ENCODE measurements at places on chromosomes 12 and 14. TPM values are rescaled to one million over a fixed set of nuclear protein-coding genes. Genes with fewer than 3 reads are reported as not detected.

The AMN gene
- total RNA-seq = 18.3 TPM

The KRT6C gene
- total RNA-seq = 0.31 TPM

The TMEM253 gene
- 1.8 TPM for total RNA-seq

DNA sequence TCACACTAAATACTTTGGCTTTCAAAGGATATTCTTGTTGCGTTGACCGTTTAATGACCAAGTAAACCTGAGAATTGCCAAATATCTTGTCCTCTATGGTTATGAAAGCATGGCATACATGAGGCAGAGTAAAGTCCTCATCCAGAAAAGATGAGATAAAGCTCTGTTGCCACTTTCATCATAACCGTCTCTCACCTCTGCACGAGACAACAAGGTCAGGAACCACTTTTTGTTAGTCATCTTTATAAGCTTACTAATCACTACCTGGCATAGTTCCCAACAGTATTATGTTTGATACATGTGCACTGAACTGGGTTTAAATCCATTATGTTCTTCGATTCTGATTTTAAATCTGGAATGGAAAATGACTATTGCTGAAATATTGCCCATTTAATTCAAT lies 31.3 kb downstream of the PTPRB start:
- DNase-seq = no peak
- no peak overlapping the region for H3K27ac ChIP-seq
- H3K36me3 ChIP-seq = no peaks in the 10 kb centered on the region
- H3K27me3 ChIP-seq = peaks cover 46% of the 10 kb centered on the region

DNA sequence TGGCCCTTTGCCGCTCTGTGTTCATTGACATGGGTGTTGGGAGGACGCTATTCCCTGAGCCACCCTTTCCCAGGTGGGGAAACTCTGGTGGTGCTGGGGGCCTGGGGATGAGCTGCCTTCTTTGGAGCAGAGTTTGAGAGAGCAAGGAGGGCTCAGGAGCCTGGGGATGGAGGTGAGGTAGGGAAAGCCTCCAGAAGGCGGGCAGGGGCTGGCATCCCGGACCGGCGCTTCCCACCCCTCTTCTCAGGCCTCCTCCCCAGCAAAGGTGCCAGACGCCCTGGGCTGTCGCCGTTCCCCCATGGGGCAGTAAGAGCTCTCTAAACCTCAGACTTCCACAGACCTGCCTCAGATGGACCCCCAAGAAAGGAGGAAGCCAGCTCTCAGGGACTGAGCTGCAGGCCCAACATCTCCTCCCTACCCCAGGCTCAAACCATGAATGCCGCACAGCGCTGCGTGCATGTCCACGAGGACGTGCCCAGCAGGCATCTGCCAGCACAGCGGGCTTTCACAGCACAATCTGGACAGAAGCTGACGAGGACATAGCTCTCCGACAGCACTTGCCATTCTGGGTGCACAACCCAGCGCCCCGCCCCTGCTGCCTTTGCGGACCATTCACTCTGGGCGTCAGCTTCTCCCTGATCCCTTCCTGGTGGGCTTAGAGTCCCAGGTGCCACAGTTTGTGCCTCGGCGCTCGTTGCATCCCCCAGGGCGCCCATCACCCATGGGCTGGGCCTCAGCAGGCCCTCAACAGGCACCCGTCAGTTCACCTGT lies 14.9 kb upstream of the TTC7B start:
- DNase-seq = no peak
- H3K27ac ChIP-seq = no peak overlapping the region
- H3K36me3 ChIP-seq = no peaks in the 10 kb centered on the region
- peaks cover 4% of the 10 kb centered on the region for H3K27me3 ChIP-seq
- no peak overlapping the region for H3K4me3 ChIP-seq

GRCh38 chr14:68824517-68825347 lies 31.9 kb upstream of the ZFP36L1 start:
- H3K27ac ChIP-seq = peak overlapping the region; percentile 14
- peak; percentile 78 for DNase-seq
- H3K4me3 ChIP-seq = no peak overlapping the region
- no peaks in the 10 kb centered on the region for H3K27me3 ChIP-seq
- no peaks in the 10 kb centered on the region for H3K36me3 ChIP-seq

GRCh38 chr12:97324471-97324870 lies 138.1 kb upstream of the RMST start:
- H3K36me3 ChIP-seq = no peaks in the 10 kb centered on the region
- H3K27me3 ChIP-seq = peaks cover 53% of the 10 kb centered on the region
- no peak overlapping the region for H3K27ac ChIP-seq
- no peaks in the 10 kb centered on the region for H3K4me1 ChIP-seq
- no peak for DNase-seq
- H3K4me3 ChIP-seq = no peak overlapping the region

DNA sequence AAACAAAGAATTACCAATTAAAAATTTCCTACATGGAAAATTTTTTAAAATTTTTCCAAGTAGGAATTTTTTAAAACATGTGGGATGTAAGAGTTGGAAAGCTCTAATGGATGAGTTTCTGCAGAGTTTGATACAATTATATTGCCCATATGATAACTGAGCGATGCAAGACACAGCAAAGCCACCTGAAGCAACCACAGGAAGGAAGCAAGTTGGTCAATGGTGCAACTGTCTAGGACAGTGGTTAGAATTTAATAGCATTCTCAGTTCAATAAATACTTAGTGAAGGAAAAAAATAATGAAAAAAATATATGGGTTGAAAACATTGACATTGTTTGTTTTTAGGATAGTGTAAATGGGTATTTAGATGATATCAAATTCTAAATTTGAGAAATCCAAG lies 178.6 kb upstream of the GARIN2 start:
- no peak overlapping the region for H3K4me3 ChIP-seq
- no peaks in the 10 kb centered on the region for H3K36me3 ChIP-seq
- DNase-seq = no peak
- no peaks in the 10 kb centered on the region for H3K27me3 ChIP-seq
- H3K4me1 ChIP-seq = no peaks in the 10 kb centered on the region
- no peak overlapping the region for H3K27ac ChIP-seq

DNA sequence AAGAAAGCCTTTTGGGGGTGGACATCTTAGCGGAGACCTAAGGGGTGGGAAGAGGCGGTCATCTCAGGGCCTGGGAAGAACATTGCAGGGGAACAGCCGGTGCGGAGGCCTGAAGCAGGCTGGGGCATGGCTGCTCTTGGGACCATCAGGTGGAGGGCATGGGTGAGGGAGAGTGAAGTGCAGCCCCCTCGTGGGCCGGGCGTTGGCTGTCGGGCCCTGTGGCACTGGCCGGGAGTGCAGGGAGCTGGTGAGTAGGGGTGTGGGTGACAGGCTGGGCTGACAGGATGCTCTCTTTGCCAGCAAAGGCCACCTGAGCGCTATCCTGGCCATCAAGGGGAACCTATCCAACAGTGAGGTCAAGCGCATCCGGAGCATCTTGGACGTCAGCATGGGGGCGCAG lies 11.7 kb downstream of the TNFAIP2 start:
- H3K27ac ChIP-seq = no peak overlapping the region
- H3K4me3 ChIP-seq = no peak overlapping the region
- peaks cover 5% of the 10 kb centered on the region for H3K36me3 ChIP-seq
- DNase-seq = no peak
- peaks cover 33% of the 10 kb centered on the region for H3K4me1 ChIP-seq
- H3K27me3 ChIP-seq = no peaks in the 10 kb centered on the region

- no peaks in the 10 kb centered on the region for H3K36me3 ChIP-seq
- DNase-seq = no peak
- H3K27me3 ChIP-seq = no peaks in the 10 kb centered on the region
- H3K4me3 ChIP-seq = no peak overlapping the region
- H3K4me1 ChIP-seq = no peaks in the 10 kb centered on the region
These were observed 17.1 kb upstream of the PAWR start for GRCh38 chr12:79707830-79708229.

DNA sequence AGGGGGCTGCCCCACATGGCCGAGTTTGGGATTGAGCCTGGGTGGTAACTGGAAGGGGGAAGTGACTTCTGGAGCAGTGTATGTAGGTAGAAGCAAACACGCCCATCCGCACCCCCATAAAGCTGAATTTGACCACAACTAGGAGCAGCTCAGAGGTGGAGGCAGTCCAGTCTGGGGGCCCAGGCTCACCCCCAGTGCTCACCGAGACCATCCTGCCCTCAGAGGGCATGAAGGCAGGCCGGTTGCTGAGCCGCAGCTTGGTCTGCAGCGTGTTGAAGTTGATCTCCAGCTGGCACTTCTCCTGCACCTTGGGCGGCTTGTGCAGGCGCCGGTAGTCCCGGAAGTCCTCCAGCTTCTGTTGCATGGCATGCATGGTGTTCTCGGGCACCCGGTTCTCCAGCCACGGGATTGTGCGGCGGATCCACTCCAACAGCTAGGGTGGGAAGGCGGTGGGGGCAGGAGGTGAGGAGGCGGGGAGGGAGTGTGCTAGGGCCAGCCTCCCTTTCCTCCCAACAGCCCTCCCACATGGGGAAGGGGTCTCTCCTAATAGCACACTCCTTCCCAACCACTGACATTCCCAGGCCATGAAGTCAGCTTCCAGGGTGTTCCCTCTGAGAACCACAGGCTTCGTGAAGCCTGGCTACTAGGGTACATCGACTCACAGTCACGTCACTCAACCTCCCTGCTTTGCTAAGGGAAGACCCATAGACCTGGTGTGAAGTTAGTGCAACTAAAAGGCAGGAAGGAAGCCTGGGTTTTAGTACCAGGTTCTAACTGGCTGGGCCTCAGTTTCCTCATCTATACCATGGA lies 87.0 kb downstream of the ACTN1 start:
- H3K27me3 ChIP-seq = no peaks in the 10 kb centered on the region
- DNase-seq = no peak
- H3K4me3 ChIP-seq = no peak overlapping the region
- H3K36me3 ChIP-seq = peaks cover 36% of the 10 kb centered on the region

GRCh38 chr12:83656004-83656403 lies 969.3 kb downstream of the TMTC2 start:
- no peaks in the 10 kb centered on the region for H3K27me3 ChIP-seq
- H3K4me3 ChIP-seq = no peak overlapping the region
- no peak overlapping the region for H3K27ac ChIP-seq
- no peaks in the 10 kb centered on the region for H3K36me3 ChIP-seq

DNA sequence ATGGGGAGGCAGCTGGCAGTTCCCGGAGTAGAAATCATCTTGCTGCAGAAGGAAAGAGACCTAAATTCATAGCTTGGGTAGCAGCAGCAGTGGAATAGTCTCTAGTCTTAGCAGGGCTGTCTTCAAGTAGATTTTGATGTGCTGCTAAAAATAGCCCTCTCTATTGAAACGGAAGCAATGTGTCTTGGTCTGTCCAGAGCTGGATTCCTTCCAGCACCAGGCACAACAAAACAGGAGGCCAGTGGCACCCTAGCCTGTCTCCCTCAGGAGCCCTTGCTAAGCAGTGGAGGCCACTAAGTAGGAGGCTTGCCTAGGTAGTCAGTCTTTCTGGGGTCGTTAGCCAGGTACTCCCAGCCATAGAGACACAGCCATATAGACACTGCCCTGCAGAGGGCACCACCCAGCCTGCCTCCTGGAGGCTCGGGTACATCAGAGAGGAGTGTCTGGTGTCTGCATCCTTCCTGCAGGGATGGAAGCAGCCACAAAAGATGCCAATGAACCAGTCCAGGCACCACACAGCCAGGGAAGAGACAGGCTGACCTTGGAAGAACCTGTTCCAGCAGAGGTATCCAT lies 97.5 kb downstream of the CRACR2A start:
- peaks cover 42% of the 10 kb centered on the region for H3K27me3 ChIP-seq
- H3K4me3 ChIP-seq = no peak overlapping the region
- peaks cover 6% of the 10 kb centered on the region for H3K4me1 ChIP-seq
- DNase-seq = no peak
- no peaks in the 10 kb centered on the region for H3K36me3 ChIP-seq

DNA sequence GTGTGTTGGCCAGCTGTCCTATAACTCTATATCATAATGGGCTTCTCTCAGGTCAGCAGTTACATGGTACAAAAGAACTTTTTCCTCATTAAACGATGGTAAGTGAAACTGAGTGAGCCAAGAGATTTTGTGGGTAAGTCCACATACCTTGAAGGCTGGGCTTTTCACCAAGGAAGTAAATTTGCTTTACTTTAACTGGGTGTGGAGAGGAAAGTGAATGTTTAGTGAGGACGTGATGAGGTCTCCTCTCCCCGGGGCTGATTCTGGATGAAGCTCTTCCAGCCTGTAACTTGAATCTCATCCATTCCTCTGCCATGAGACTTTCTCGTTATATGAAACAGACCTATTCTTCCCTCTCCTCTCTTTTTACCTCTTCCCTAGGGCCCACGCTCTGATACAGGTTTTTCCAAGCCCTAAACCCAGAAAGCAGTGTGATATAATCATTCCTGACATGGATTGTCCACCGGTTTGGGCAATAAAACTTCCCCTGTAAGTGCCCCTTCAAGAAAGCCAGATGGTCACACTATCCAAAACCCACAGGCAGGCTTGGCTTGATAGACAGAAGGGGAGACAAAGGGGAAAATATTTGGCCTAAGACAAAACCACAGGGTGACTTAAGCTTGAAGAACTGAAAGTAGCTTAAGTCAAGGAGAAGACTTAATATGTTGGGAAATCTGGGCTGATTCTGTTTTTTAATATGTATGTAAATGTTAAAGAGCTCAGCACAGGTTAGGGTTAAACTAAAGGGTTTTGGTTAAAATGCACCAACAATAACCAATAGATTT lies 50.3 kb downstream of the CIT start:
- H3K27ac ChIP-seq = no peak overlapping the region
- no peaks in the 10 kb centered on the region for H3K4me1 ChIP-seq
- H3K36me3 ChIP-seq = peaks cover 22% of the 10 kb centered on the region
- DNase-seq = no peak

DNA sequence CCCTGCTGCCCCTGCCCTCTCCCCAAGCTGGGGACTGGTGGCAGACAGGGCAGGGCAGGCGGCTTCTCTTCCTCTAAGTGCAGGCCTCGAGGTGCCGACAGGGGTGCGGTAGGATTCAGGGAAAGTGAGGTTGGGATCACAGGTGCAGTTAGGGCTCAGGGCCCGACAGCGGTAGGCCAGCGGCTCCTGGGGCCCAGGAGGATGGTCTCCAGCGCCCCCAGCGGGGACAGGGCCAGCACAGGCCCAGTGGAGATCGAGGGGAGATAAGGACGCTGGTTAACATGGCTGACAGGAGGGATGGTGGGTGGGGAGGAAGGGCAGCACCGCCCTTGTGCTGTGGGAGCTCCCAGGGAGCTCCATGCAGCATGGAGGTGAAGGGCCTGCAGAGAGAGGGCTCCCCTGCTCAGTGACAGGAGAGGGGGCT lies 935 bp upstream of the CRIP1 start:
- H3K27me3 ChIP-seq = peaks cover 30% of the 10 kb centered on the region
- H3K4me3 ChIP-seq = peak overlapping the region; percentile 65
- DNase-seq = no peak
- H3K27ac ChIP-seq = peak overlapping the region; percentile 16

- no peak overlapping the region for H3K4me3 ChIP-seq
- H3K27ac ChIP-seq = no peak overlapping the region
- H3K27me3 ChIP-seq = no peaks in the 10 kb centered on the region
- H3K4me1 ChIP-seq = peaks cover 28% of the 10 kb centered on the region
These were observed 8.7 kb downstream of the MTERF2 start for GRCh38 chr12:106978035-106978800.

GRCh38 chr12:14768823-14769405 lies 34.4 kb downstream of the WBP11 start:
- H3K27ac ChIP-seq = peak overlapping the region; percentile 96
- H3K4me1 ChIP-seq = peaks cover 6% of the 10 kb centered on the region
- H3K27me3 ChIP-seq = peaks cover 5% of the 10 kb centered on the region
- peaks cover 46% of the 10 kb centered on the region for H3K36me3 ChIP-seq
- peak overlapping the region; percentile 95 for H3K4me3 ChIP-seq
- no peak for DNase-seq

- peaks cover 14% of the 10 kb centered on the region for H3K4me1 ChIP-seq
- H3K36me3 ChIP-seq = no peaks in the 10 kb centered on the region
- no peak for DNase-seq
These were observed 5.0 kb upstream of the MMP19 start for GRCh38 chr12:55847603-55848291.

- no peak for DNase-seq
- H3K27me3 ChIP-seq = no peaks in the 10 kb centered on the region
- H3K4me1 ChIP-seq = peaks cover 8% of the 10 kb centered on the region
- H3K36me3 ChIP-seq = peaks cover 18% of the 10 kb centered on the region
- no peak overlapping the region for H3K27ac ChIP-seq
These were observed 48.4 kb downstream of the KTN1 start for GRCh38 chr14:55628426-55628825.
